SJSA1 (cell line): ENCODE measurements at places on chromosomes 12 and 14. TPM values are rescaled to one million over a fixed set of nuclear protein-coding genes. Genes with fewer than 3 reads are reported as not detected.

Gene CD27
- total RNA-seq = not detected in 2 replicates

Gene M6PR
- total RNA-seq = 157 and 162 TPM in 2 replicates

DNA sequence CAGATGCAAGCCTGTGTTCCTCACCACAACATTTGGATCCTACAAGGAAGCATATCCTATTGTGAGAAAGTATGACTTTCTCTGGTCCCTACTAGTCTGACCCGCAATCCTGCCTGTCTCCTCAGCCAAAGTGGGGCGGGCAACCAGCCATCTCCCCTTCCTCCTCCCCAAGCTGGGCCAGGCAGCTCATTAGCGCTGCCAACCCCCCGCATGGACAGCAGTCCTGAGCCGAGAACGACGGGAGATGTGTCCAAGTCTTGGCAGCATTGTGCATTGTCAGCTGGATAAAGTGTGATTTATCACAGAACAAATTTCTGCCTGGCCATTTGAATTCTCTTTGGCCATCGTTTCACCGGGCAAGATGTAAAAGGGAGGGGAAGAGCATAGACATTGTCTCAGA, 139.4 kb downstream of the SLC15A4 start:
- no peak for DNase-seq

GRCh38 chr12:122304924-122305323, 38.6 kb upstream of the VPS33A start:
- no peak for DNase-seq

GRCh38 chr12:101127521-101128219, 82.4 kb downstream of the SLC5A8 start:
- DNase-seq = peak; percentile 81
